ENCODE measurements at places on chromosomes 16 and 17.

DNA sequence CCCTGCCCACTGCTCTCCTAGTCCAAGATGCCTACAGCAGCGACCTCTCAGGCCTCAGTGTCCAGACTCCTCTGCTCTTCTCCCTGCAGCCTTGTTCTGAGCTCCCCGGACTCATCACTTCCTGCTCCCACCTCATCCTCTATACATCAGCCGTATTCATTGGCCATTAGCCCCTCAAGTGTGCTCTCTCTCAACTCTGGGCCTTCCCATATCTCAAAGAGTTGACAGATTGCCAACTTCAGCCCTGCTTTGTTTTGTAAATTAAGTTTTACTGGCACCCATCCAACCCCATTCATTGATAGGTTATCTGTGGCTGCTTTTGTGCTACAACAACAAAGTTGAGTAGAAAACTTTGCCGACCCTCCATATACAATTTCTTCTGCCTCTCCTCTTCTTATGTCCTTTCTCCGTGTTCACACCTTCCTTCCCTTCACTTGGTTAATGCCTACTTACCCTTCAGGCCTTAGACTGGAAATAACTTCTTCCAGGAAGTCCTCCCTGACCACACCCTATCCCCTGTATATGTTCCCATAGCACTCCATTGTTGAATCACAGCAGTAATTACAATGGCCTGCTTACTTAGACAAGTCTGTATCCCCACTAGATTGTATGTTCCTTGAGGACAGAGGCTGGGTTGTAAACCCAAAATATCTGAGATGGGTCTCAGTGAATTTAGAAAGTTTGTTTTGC lies 63.4 kb upstream of the TANC2 start:
- DNase-seq, result no peak

GRCh38 chr17:38701504-38702165 lies 3.4 kb upstream of the MLLT6 start:
- peak; percentile 71 for DNase-seq

- no peak for DNase-seq
Observed at GRCh38 chr17:81684442-81684911, 666 bp downstream of the HGS start.

- no peak for DNase-seq
Observed at GRCh38 chr16:10950393-10950792, 6.0 kb downstream of the CLEC16A start.

GRCh38 chr16:8173111-8173644 lies 417.1 kb downstream of the TMEM114 start:
- no peak for DNase-seq

DNA sequence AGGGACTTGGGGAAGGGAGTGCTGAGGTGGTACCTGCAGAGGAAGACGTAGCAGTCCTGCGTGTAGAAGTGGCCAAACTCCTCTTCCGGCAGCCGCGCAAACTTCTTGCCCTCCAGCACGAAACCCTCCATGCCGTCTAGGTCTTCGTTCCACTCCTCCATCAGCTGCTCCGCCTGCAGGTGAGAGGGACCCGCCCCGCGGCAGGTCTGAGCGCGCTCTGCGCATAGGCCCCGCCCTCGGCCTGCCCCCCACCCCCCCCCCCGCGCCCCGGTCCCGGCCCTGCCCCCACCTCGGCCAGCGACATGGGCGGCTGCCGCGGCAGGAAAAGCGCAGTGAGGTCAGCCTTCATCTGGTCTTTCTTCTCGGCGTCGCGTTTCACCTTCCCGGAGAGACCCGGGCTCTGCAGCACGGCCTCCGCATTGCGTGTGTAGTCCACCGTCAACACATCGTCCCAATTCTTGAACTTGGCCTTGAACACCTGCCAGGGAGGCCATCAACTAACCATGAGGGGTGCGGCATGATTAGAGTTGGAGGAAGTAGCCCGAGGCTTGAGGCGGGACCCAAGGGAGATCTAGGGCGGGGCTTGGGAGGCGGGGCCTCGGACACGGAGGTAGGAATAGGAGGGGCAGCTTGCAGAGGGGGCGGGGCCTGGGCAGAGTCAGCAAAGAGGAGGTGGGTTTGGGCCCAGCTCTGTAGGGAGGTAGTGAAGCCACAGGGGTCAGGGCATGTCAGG lies 11.5 kb downstream of the FLII start:
- no peak for DNase-seq

GRCh38 chr17:75773121-75773807 lies 8.3 kb upstream of the GALK1 start:
- DNase-seq, result no peak

- DNase-seq, result peak; percentile 66
Observed at GRCh38 chr17:10616502-10617119, 40.5 kb downstream of the MYH3 start.

- DNase-seq, result no peak
Observed at GRCh38 chr16:86431540-86431939, 78.8 kb upstream of the FOXF1 start.

DNA sequence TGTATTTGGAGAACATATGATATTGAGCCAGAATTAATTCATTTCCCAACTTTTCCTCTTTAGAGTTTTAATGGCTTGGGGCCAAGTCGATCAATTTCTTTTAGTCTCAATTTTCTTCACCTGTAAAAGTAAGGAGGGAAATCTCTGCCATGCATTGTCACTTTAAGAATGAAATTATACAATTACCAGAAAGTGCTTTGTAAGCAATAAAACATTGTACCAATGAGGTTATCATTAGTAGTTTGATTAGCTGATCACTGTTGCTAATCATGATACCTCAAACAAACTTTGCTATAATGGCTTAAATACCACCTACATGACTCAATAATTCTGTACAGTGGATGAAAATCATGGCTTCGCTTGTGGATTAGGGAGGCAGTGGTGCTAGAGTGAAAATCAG lies 1525.8 kb upstream of the GOT2 start:
- no peak for DNase-seq

GRCh38 chr16:11360641-11361373 lies 15.5 kb downstream of the RMI2 start:
- no peak for DNase-seq

DNA sequence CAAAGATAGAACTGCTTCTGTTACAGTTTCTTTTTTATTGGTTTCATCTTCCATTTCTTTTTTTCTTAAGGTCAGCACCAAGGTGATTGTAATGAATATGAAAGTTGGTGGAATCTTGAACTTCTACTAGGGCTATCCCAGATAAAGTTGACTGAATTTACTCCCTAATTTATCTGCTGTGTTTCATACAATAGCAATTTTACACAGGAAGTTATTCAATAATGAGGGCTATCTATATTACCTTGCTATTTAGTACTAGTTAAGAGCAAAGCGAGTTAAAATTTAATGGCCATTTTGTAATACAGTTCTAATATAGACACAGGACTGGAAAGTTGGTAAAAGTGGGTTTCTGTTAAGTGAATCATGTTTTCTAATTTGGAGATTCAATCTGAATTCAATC lies 24.1 kb downstream of the USP10 start:
- no peak for DNase-seq

DNA sequence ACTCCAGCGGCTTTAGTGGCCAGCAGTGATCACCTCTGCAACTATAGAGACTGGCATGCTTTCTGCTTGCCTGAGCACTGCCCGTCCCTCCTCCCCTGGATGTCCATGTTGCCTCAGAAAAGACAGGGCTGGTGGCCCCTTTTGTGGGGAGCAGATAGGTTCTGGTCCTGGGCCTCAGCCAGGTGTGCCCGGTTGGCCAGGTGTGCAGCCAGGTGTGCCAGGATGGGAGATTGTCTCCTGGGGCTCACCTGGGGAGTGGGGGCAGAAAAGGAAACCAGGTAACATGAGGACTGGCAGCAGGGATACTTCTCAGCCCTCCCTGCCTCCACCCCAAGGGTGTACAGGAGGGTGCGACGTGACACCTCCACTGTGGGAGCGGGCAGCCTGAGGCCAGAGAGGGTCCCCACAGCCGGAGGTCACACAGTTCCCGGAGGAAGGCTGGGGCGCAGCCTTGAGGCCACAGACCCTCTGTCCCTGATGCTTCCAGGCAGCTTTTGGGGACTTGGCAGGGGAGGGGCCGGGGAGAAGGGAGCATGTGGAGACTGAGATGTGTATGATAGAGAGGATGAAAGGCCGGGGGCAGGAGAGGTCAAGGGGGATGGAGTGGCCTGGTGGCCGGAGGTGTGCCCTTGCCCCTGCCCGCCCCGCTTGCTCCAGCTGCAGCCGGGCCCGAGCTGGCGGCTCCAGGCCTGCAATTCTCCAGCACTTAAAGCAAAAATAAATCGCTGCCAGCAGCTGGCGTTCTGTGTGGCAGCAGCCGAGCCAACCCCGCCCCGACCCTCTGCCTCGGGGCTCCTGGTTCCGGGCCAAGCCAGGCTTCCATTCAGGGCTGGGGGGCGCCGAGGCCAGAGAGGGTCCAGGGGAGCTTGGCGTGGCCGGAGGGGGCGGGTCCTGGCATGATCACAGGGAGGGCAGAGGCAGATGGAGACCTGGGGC lies 6.7 kb downstream of the KCNJ12 start:
- no peak for DNase-seq

GRCh38 chr16:53034306-53034705 lies 18.4 kb downstream of the CHD9NB start:
- DNase-seq, result no peak

GRCh38 chr17:45224671-45225050 lies 3.0 kb downstream of the FMNL1 start:
- no peak for DNase-seq

DNA sequence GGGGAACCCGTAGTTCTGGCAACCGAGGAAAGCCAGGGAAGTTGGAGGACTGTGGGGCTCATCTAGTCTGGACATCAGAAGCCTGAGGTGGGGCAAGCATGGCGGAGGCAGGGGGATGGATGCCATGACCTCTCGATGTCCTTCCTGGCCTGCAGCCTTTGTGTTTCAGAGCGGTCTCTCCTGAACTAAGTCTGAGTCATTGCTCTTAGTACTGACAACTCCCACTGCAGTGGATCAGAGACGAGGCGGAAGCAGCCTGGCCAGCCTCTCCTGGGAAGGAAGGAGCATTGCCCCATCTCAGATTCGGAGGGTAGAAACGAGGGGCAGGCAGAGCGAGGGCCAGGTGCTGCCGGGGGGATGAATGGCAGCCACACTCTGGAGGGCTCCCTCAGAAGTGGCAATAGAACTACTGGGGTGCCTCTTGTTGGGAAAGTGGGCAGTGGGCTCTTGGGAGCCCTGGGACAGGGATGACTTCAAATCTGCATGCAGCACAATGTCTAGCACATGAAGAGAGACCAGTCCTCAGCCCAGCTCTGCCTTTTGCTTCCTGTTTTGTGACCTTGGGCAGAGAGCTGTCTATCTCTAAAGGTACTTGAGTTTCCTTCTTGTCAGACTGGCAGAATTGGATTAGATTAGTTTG lies 3.6 kb upstream of the STAC2 start:
- no peak for DNase-seq

DNA sequence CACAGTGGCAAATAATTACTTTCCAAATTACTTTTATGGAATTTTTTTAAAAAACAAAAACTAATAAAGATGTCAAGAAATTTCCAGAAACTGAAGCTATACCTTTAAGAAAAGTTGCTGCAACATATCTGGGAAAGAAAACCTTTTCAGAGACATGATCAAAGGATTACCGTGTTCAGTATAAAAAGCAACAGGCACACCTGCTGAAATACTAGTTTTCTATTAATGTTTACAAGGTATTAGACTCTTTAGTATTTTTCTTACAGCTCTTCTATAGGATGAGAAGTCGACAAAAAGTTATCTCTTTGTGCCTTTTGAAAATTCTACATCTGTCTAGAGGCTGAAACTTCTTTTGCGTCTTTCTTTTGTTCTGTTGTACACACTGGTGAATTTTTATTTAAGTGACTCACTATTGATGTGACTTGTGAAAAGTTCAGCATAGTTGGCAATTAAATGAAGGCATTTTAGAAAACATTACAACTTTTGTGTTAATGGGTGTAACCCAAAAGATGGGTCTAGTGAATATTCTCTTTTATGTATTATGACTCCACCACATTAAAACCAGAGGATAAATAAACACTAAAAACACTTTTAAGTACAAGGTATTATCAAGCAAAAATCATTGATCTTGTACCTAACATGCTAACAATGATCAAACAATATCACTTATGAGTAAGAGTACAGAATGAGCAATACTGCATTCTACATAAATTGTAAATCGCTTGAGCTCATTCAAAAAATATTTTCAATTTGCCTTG lies 23.8 kb downstream of the NACA2 start:
- DNase-seq, result no peak

GRCh38 chr17:64146418-64147109 lies 16.6 kb upstream of the ERN1 start:
- DNase-seq, result peak; percentile 50

DNA sequence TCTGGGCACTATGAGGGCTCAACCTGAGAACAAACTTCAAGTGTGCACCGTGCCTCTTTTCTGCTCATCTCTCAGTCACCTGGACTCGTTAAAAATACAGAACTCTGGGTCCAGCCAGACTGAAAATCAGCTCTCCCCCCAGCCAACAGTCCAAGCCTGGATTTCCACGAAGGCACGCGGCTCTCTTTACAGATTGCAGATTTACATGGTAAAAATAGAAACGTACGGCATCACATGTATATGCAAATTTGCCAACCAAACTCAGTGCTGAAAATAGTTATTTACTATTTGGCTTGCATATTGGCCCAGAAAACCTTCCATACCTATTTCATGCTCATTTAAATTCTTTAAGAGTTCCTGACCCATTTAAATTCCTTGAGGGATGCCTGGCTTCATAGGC lies 315.8 kb downstream of the MAF start:
- DNase-seq, result no peak

- DNase-seq, result no peak
Observed at GRCh38 chr17:35745749-35746320, 7.2 kb downstream of the GAS2L2 start.

- DNase-seq, result no peak
Observed at GRCh38 chr17:60328679-60329078, 63.3 kb downstream of the USP32 start.

DNA sequence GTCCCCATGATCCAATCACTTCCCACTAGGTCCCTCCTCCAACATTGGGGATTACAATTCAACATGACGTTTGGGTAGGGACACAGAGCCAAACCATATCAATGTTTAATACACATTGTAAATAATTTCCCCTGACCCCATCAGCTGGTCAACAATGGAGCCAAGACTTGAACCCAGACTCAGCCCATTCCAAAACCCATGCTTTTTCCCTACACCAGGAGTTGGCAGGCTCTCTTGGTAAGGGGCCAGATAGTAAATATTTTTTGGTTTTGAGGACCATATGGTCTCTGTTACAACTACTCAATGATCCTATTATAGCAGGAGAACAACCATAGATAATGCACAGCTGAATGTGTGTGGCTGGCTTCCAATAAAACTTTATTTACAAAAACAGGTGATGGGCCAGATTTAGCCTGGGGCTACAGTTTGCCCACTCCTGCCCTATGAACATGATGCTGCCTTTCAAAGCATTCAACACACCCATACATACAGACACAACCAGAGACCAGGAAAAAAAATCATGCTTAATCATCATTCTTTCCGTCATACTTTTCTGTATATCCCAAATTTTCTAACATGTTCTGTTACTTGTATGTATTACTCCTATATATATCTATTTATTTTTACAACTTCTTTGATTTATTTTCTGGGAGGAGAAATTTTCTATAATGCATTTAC lies 22.1 kb upstream of the MSI2 start:
- DNase-seq, result no peak
